OCI-LY7 (cell line): ENCODE measurements at places on chromosomes 3 and 15.

GRCh38 chr3:59212128-59212779 lies 162.4 kb upstream of the CFAP20DC start:
- DNase-seq = peak; percentile 40

DNA sequence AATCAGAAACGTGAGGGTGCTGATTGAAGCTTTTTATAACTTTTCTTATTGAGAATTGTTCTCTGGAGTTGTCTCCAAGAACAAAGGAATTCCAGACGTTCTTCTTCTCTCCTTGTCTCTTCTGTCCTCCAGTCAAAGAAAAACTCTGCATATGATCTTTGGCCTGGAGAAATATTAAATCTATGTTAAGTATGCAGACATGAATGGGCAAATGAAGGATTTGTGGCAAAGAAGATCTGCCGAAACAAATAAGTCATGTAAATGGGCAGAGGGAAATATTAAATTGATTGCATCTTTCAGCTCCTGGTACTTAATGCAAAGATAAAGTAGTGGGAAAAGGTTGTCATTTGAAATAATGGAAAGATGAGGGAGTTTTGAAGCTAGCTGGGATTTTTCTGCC lies 74.9 kb downstream of the IGF1R start:
- DNase-seq = no peak

- DNase-seq = no peak
Measured at GRCh38 chr15:48696627-48697312, 51.3 kb upstream of the FBN1 start.

DNA sequence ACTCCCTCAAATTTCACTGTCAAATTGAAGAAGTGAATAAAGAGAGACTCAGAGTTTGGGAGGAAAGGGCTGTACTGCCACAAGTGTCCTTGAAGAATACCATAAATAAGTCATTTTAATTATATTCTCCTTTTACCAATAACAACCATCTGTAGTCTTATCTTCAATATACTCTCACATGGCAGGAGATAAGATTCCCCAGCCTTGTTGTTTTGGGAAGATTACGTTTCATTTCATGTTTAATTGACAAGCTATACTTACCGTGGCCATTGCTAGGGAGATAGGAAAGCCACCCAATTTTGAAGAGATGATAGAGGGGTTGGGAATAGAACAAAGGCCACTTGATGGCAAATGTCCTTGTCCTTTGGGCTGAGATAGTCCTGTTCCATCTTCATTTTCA lies 2.3 kb downstream of the MINDY4B start:
- no peak for DNase-seq

- peak; percentile 18 for DNase-seq
Measured at GRCh38 chr3:43838877-43839276, 148.1 kb downstream of the ABHD5 start.

DNA sequence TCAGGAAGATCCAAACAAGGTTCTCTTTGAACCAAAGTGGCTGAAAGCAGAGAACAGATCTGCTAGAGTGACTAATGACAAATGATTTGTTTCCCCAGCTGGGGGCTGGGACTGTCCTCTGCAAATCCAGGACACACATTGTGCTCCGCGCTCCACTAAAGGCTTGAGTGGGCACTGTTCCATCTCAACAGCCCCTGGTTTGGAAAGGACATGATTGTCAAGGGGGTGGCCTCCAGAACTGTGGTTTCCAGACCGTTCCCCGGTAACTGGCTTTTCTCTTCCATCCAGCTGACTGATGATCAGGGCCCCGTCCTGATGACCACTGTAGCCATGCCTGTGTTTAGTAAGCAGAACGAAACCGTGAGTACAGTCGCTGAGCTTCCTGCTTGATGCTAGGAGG lies 91.0 kb downstream of the LRTM1 start:
- DNase-seq = no peak

- DNase-seq = no peak
Measured at GRCh38 chr15:67559158-67559557, 16.7 kb downstream of the MAP2K5 start.

GRCh38 chr3:102905811-102906210 lies 471.0 kb downstream of the ZPLD1 start:
- DNase-seq = no peak

- no peak for DNase-seq
Measured at GRCh38 chr3:133742351-133743091, 3.7 kb upstream of the TF start.

DNA sequence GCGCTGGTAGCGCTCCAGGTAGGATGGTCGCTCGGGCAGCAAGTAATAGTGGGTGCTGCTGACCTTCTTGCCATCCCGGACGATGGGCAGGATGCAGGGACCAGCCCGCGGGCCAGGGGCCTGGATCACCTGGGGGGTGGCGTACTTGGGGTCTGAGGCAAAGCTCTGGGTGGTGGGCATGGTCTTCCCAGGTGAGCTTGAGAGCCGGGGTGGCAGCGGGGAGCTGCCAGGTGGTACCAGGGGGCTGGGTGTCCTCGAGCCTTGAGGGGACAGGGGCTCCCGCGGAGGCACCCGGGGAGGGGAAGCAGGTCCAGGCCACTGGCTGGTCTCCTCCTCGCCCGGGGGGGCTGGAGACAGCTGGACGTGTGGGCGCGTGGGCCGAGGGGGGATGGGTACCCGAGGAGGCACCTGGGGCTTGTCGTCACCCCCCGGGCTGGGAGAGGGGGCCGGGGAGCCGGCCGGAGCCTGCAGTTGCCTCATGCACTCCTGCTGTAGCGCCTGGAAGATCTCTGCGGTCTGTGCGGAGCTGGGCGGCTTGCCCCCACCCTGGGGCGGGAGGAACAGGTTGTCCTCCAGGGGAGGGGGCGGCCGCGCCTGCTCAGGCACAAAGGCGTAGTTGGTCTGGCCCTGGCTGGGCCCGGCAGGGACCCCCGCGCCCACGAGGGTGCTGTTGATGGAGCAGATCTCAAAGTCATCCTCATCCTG lies 40.6 kb downstream of the TNK2 start:
- no peak for DNase-seq

- no peak for DNase-seq
Measured at GRCh38 chr3:45974686-45975085, 20.9 kb downstream of the FYCO1 start.

- DNase-seq = no peak
Measured at GRCh38 chr3:175212896-175213295, 353.8 kb downstream of the NAALADL2 start.

GRCh38 chr15:57340682-57341259 lies 35.5 kb upstream of the CGNL1 start:
- peak; percentile 56 for DNase-seq

GRCh38 chr3:183653209-183654064 lies 18.0 kb downstream of the KLHL24 start:
- DNase-seq = peak; percentile 55

- DNase-seq = no peak
Measured at GRCh38 chr3:123481071-123481470, 32.2 kb upstream of the ADCY5 start.

DNA sequence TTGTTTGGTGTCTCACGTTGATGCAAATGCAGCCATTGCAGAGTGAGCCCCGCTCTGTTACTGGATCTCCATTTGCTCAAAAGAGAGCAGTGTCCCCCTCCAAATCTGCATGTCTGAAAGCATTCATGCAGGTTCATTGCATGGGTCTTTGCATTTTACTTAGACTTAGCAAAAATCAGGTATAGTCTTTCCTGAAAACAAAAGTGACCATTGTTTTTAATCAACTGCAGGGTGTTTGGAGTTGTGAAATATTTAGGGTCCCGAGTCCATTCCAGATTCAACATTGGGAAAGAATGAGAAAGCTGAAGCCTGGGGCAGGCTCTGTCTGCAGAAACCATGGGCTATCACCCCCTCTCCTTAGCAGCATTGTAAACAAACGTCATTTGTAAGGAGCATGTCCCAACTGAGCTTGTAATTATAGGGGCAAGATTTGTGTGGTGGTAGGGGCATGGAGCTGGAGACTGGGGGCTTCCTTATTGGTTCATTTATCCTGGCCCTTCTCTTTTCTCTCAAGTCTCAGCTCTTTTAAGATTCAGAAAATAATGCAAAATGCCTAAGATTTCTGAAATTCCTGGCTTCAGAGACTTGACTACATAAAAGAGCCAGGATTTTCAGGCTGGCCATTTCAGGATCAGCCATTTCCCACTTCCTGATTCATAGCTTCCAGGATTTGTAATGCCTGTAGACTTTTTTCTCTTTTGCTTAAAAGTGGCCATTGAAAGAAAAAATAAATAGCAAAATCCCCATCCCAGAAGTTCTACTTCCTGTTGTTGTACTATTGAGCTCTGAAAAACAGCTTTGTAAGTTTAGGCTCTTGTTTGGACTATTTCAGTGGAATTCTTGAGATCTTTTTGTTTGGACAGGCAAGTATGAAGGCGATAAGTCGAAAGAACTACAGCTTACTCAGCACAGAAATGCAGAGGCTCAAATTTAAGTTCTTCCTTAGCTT lies 23.0 kb downstream of the IGF1R start:
- no peak for DNase-seq

DNA sequence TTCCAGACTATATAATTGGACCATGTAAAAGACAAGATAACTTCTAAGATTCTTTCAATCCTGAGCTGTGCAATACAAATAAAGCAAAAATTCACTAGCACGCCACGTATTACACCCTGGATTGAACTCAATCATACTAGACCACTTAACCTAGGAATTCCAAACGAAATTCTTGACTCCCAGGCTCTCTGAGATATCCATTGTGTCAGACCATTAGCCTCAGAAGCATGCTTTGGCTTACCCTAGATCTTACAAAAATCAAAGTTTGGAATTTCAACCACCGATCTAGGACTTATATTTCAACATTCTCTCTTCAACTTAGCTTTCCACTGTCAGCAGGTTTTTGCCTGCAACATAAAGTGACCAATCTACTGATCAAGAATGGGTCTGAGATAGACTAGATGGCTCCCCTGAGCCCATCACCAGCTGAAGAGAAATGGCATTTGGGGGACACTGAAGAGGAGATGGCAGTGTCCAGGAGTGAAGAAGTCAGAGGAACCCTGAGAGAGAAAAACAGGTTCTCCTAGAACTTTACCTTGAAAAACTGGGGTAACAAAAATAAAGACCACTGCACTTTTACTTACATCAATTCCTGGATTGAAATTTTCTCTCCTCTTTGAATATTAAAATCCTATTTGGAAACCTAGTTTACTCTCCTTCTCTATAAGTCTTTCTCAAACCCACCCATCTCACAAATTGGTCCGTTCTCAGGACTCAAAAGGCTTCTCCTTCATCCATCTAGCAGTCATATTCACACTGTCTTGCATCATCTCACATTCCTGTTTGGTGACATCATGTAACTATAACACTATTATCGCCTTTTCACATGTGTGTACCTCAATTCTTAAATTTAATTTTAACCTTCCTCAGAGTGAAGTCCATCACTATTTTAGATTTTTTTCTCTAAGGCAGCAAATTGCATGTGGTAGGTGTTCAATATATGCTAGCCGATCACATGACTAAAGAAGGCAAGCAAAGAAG lies 18.5 kb downstream of the CPNE4 start:
- no peak for DNase-seq

GRCh38 chr3:41898631-41899030 lies 63.3 kb downstream of the ULK4 start:
- no peak for DNase-seq

DNA sequence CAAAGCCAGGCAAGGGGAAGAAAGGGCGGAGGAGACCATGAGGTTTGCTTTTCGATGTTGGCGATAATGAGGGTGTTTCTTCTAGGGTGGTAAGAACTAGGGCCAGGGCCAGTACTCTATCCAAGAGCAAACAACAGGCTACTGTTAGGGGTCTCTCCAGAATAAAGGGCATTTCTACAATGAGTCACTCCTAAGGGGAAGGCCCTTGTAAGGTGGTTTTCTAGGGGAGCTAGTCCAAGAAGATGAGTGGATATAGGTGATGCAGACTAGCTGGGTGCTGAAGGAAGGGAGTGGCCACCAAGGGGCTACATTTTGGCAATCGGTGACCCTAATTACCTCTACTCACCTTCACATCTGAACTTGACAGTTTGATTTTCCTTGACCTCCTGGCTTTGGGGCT lies 148.5 kb upstream of the HACD2 start:
- no peak for DNase-seq

DNA sequence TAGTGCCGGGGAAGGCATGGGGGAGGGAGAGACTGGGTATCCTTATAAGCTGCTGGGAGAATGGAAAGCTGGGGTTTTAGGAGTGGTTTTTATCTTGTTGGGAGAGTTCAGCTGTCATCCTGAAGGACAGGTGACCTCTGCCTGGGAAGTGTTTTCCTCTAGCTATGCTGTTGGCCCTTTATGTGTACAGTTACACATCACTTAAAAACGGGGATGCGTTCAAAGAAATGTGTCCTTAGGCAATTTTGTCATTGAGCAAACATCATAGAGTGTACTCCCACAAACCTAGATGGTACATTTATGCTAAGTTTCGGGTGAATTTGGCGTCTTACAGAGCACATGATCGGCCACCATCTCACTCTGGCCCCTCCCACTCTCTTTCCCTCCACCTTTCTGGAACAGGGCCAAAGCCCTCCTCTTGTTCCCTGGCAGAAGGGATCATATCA lies 164.3 kb upstream of the NUDT16 start:
- no peak for DNase-seq

- no peak for DNase-seq
Measured at GRCh38 chr15:35323141-35323540, 222.8 kb downstream of the DPH6 start.

DNA sequence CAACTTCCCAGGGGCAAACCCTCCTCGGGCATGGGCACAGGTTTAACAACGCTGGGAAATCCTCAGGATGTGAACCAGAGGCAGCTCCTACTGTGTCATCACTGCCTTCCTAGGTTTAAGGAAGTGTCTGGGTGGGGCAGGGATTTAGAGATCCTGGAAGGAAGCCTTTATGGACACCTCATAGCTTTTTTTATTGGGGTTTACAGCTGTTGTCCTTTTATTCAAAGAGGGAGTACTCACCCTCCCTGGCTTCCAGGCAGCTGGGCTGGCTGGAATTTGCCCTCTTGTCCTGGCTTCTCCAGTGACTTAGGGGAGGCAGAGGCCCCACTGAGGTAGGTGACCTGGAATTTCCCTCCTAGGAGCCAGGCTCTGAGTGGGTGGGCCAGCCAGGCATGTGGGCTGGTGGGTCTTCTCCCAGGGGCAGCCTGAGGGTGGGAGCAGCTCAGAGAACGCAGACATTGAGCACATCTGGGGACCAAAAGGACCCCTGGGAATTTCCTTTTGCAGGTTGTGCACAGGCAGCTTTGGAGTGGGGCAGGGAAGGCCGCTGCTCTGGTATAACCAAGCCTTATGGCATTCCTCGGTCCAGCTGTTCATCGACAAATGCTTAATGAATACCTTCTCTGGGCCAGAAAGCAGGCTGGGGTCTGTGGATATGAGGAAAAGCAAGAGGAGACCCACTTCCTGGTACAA lies 13.5 kb upstream of the FAM3D start:
- no peak for DNase-seq

DNA sequence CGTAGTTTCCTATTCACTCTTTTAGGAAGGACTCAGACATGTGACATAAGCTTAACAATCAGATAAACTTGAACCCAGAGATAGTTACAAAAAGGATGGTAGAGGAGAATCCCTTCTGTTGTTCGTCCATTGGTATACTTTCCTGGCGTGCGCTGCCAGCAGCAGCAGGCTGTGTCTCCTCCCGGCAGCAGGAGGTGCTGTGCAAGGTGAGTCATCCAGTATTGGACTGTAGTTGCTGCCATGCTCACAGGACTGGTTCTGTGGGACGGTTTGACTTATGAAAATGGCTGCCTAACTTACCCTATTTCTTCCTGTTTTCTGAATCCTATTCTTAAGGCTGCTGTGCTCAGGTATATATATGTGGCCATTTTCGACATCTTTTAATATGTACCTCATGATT lies 253.4 kb upstream of the LRRC3B start:
- no peak for DNase-seq

GRCh38 chr3:128854475-128854874 lies 24.9 kb upstream of the ACAD9 start:
- DNase-seq = peak; percentile 42

GRCh38 chr3:119177321-119177720 lies 3.9 kb downstream of the UPK1B start:
- no peak for DNase-seq

GRCh38 chr15:63362196-63362595 lies 19.4 kb downstream of the CA12 start:
- no peak for DNase-seq
